Stimulated activated CD4-positive, alpha-beta T cell treated with anti-CD3 and anti-CD28 coated beads, Interleukin-2, amount 100 ng/mL, for 4 hours (primary cell): ENCODE measurements at places on chromosomes 1 and 21.

- DNase-seq, result no peak
Measured at GRCh38 chr1:182972829-182973228, 19.9 kb upstream of the SHCBP1L start.

GRCh38 chr1:191634801-191635508 lies 523.3 kb upstream of the RGS18 start:
- no peak for DNase-seq

GRCh38 chr1:54358503-54359168 lies 47.6 kb downstream of the SSBP3 start:
- DNase-seq, result no peak

GRCh38 chr1:190847166-190847565 lies 369.5 kb upstream of the BRINP3 start:
- DNase-seq, result no peak

- no peak for DNase-seq
Measured at GRCh38 chr1:207518608-207519236, 22.8 kb downstream of the CR1 start.

DNA sequence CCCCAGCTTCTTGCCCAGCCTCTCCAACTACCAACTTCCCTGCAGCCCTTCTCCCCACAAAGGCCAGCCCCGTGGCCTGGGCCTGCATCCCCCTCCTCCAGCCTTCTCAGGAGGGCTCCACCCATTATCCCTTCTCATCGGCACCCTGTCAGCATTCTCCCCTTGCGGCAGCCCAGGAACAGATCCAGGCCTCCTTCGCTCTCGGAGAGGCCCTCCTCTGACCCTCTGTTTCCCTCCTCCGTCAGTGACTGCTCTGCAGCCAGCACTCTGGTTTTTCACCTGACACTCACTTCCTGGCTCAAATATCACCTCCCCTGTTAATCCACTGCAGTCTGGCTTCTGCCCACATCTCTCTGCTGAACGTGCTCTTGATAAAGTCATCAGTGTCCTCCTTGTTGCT lies 17.5 kb downstream of the ADGRB2 start:
- no peak for DNase-seq

DNA sequence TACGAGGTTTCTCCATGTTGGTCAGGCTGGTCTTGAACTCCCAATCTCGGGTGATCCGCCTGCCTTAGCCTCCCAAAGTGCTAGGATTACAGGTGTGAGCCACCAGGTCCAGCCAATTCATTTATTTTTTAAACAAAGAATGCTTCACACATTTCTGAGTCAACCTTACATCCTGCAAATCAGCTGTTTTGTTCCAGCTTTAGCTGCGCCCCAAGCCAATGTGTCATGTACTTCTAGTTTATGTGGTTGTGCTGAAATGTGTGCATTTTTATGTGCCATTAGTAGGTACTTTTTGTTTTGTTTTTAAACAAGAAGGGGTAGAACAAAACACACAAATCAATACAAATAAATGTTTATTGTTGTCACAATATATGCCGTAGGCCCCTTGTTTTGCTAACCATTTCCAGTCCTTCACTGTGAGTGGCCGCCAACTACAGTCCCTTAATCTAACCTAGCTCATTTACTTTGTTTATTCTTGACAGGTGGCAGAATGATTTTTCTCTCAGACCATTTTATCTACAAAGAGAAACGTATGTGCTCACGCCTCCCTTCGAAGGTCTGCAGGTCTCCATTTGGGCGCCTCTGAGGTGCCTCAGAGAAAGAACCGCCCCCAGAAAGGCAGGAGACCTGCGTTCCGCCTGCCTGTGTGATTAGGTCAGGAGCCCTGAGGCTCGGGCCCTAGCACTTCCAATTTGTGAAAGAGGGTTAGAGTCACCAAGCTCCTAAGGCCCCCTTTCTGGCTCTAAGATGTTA lies 2.8 kb upstream of the CASQ2 start:
- no peak for DNase-seq

DNA sequence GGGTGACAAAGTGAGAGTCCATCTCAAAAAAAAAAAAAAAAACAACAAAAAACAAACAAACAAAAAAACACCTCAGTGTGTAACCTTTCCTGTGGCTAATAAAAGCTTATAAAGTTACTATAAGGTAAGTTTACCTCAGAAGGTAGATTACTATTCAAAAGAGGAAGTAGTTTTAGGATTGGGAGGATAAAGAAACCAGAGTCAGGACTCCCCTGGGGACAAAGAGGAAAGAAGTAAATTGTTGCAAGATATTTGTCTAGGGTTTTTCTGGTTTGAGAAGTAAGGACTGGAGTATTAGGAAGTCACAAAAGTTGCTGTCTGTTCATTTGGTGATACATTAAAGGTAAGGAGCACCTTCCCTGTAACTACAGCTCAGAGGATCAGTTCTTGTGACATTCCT lies 23.8 kb upstream of the CENPF start:
- no peak for DNase-seq

GRCh38 chr1:213782941-213783672 lies 204.7 kb upstream of the PROX1 start:
- no peak for DNase-seq

DNA sequence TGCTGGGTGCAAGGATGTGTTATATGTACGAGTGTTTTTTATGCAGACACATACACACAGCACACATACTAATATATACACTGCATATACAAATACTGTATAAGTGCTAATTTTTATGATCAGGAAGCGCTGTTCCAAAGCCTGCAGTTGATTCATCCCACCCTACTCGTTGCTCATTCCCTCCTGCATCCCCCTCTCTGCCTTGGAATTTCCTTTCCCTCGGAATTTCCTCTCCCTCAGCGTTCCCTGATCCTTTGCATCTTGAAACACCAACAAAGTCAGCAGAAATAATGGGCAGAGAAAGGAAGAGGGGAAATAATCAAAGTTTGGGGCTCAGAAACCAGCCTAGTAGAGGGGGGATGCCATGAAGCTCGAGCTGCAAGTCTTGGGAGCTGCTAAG lies 98.9 kb downstream of the CSMD2 start:
- DNase-seq, result no peak

DNA sequence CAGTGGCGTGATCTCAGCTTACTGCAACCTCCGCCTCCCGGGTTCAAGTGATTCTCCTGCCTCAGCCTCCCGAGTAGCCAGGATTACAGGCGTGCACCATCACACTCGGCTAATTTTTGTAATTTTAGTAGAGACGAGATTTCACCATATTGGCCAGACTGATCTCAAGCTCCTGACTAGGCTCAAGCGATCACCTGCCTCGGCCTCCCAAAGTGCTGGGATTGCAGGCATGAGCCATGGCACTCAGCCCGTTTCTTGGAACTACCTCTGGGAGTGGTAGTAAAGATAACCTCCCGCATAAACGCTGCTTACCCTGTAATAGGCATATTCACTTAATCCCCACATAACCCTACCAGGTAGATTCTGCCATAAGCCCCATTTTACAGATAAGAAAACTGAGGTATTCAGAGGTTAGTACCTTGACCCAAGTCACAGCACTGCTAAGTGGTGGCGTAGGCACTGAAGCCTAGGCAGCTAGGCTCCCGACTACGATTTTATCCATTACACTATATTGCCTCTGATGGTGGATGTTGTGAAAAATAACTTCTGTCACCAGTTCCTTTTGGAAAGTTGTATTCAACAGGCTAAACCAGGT lies 143.8 kb downstream of the SDCCAG8 start:
- DNase-seq, result no peak

GRCh38 chr1:192588546-192588945 lies 13.0 kb downstream of the RGS1 start:
- DNase-seq, result no peak
